ENCODE measurements at places on chromosomes 1 and 21.

GRCh38 chr1:77265180-77265579, 16.6 kb upstream of the AK5 start:
- DNase-seq: no peak

- no peak for DNase-seq
These were observed 146.0 kb downstream of the PLA2G4A start for GRCh38 chr1:186974774-186975181.

- DNase-seq: no peak
These were observed 50.8 kb downstream of the CRP start for GRCh38 chr1:159663552-159663951.

GRCh38 chr1:160353223-160353622, 10.0 kb downstream of the NCSTN start:
- no peak for DNase-seq

DNA sequence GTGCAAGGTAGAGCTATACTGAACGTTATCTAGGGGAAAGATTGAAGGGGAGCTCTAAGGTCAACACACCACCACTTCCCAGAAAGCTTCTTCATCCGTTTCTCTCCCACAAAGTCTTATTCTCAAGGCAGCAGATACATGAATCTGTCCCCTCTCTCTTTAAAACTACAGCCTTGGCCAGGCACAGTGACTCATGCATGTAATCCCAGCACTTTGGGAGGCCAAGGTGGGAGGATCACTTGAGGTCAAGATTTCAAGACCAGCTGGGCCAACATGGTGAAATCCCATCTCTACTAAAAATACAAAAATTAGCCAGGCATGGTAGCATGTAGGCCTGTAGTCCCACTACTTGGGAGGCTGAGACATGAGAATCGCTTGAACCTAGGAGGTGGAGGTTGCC, 8.1 kb downstream of the CYP4X1 start:
- DNase-seq: no peak

DNA sequence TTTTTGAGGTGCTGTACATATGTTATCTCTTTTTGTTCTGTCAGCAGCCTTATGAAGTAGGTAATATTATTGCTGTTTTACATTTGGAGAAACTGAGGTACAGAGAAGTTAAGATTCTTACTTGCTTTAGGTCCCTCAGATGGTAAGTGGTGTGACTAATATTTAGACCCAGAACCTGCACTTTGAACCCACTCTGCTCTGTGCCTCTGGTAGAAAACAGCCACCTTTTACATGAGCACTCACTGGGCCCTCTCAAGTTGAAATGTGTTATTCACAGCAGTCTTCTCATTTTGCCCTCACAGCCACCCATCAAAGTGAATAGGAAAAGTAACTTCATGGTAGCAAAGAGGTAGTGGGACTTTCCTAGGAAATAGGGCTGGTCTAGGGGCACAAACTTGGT, 4.7 kb downstream of the NSUN4 start:
- no peak for DNase-seq

GRCh38 chr1:59971464-59971911, 44.9 kb upstream of the CYP2J2 start:
- peak; percentile 72 for DNase-seq

DNA sequence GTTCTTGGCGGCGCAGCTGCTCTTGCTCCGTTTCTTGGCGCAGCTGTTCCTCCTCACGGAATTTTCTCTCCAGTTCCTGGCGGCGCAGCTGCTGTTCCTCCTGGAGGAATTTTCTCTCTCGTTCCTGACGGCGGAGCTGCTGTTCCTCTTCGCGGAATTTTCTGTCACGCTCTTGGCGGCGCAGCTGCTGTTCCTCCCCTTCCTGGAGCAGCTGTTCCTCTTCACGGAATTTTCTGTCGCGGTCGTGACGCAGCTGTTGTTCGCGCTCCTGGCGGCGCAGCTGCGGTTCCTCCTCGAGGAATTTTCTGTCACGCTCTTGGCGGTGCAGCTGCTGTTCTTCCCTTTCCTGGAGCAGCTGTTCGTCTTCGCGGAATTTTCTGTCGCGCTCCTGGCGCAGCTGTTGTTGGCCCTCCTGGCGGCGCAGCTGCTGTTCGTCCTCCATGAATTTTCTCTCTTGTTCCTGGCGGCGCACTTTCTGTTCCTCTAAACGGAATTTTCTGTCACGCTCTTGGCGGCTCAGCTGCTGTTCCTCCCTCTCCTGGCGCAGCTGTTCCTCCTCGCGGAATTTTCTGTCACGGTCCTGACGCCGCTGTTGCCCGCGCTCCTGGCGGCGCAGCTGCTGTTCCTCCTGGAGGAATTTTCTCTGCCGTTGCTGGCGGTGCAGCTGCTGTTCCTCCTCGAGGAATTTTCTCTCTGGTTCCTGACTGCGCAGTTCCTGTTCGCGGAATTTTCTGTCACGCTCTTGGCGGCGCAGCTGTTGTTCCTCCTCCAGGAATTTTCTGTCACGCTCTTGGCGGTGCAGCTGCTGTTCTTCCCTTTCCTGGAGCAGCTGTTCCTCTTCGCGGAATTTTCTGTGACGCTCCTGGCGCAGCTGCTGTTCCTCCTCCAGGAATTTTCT, 7.0 kb downstream of the TCHH start:
- DNase-seq: no peak

DNA sequence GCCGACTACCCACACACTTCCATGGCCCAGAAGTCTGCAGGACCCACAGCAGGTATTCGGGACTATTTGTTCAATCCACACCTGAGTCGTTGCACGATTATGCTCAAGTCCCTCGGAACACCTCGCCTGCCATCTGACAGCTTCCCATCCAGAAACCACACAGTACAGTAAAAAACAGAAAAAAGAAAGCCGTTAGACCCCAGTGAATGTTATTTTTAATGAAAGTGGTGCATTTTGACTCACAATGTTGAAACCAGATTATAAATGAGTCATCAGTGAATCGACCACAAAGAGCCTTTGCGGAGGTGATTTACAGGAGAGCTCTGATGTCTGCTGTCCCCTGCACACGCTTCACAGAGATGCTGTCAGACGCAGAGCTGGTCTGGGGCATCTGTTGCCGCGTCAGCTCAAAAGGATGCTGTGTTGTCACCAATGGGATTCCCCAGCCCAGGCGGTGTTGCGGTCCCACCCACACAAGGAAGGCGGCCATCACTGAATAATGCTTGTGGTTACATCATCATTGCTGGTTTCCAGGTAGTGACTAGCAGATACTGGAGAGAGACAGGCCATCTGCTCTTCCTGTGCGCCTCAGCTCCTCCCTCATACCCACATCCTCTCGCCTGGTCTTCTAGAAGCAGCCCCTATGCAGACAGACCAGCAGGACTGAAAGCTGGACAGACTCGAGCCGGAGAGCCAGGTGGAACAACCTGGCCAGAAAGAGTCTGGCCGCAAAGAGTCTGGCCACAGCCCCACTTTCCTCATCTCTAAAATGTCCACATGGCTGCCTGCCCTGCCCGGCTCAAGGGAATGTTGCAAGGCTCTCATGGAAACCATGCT, 116.8 kb downstream of the TOMM20 start:
- no peak for DNase-seq

DNA sequence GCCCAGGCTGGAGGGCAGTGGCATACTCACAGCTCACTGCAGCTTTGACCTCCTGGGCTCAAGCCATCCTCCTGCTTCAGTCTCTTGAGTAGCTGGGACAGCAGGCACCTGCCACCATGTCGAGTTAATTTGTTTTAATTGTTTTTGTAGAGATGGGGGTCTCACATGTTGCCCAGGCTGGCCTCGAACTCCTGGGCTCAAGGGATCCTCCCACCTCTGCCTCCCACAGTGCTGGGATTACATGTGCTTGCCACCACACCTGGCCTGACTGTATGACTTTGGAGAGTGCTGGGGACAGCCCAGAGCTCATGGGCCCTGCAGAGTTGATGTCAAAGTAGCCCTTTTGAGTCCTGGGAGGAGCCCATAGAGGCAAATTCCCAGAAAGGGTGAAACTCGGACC, 1.8 kb downstream of the OBSCN start:
- no peak for DNase-seq

GRCh38 chr1:97849345-97850340, 71.2 kb downstream of the DPYD start:
- DNase-seq: no peak

GRCh38 chr1:245207056-245207638, 52.4 kb downstream of the KIF26B start:
- no peak for DNase-seq

DNA sequence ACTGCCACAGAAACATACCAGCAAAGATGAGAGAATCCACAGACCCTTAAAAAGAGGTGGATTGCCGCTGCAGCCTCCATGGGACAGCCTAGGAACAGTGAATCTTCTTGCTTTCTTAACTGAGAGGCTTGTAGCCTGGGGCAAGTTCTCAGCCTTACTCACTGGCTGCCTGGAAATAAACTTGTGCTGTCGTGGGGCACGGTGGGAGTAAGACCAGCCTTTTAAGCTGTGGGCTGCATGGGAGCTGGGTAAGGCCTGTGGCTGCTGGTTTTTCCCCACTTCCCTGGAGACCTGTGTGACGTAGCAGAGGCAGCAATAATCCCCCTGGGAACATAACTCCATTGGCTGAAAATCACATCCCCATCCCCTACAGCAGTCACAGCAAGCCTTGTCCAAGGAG, 30.8 kb downstream of the CD2 start:
- no peak for DNase-seq

- no peak for DNase-seq
These were observed 168.1 kb upstream of the SNX7 start for GRCh38 chr1:98493469-98493868.

DNA sequence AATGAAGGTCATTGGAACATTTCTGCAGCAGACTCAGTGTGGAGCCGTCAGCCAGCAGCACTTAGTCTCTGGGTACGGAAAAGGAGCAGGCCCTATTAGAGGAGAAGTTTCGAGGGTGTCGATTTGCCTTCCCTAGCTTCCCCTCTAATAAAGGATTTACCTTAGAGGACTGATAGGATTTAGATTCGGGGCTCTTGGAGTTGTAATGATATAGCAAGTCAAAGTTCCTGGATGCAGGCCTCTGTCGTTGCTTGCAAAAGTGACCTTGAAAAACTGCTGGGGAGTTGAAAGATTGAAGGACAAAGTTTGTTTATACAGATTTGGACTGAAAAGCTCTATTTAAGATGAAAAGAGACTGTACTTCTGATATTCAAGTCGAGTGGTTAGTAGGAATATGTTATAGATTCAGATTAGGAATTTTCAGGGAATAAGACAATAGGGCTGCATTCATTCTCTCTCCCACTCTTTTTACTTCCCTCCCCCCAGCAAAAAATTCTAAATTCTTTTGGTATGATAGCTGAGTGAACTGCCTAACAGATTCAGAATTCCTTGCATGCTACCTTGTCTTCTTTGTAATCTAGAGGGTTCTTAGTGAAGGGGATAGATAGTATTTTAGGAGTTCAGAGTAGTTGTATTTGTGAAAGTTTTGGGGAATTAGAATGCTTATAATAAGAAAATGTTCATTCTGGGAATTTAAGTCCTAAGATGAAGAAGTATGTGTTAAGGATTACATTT, 19.2 kb downstream of the NFYC start:
- no peak for DNase-seq

- DNase-seq: no peak
These were observed 105.1 kb downstream of the LRIG2 start for GRCh38 chr1:113178106-113178505.

GRCh38 chr1:212107481-212107880, 71.9 kb downstream of the DTL start:
- no peak for DNase-seq

GRCh38 chr1:28136922-28137613, 39.4 kb downstream of the PTAFR start:
- DNase-seq: no peak

- DNase-seq: peak; percentile 82
These were observed at the start of gene INKA2 for GRCh38 chr1:111739194-111739924. Gene INKA2 (minus strand): TSS chr1:111739395. CDS start chr1:111739242, 153 bp downstream.

GRCh38 chr1:59125154-59125553, 171.7 kb upstream of the FGGY start:
- DNase-seq: no peak

GRCh38 chr1:215730600-215730999, 163.5 kb downstream of the KCTD3 start:
- no peak for DNase-seq

DNA sequence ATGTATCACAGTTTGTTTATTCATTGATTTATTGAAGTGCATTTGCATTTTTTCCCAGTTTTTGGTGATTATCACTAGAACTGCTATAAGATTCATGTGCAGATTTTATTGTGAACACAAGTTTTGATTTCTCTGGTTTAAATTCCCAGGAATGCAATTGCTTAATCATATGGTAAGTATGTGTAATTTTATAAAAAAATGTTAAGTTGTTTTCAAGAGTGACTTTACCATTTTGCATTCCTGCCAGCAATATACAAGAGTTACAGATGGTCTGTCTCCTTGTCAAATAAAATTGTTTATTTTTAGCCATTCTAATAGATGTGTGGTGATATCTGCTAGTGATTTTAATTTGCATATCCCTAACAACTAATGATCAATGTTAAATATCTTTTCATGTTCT, 127.3 kb upstream of the APP start:
- no peak for DNase-seq

DNA sequence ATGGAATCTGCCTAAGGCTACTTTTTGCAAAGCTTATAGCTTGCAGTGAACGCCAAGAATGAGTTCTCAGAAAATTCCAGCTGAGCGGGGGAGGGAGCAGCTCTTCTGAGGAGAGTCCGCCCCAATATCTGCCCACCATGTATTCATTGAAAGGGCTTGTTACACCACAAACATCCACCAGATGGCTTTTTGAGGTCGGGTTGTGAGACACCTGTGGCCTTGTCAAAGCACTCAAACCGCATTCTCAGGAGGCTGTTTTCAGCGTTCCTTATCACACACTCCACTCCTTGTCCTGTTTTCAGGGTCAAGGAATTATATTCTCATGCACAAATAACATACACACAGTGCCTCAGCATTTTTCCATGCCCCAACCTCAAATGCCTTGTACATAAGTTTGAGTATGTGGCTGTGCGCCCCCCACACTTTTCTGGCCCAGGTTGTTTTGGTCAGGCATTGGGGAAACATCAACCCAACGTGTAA, 3.9 kb upstream of the C4BPB start:
- DNase-seq: peak; percentile 24

DNA sequence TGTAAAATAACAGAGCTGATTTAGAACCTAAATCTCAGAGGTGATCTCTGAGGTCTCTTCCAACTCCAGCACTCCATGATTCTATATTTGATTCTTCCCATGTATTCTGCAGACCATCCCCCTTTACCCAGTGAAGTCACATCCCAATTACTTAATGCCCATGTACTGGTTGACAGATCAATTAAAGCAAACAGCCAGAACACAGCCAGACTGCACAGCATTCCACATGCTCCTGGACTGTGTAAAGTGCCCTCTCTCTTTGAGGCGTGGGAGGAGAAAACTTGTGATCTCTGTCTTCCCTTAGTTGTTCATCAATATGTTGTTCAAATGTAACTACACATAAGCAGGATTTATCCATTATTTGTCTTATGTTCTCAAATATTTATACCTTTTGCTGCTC, 18.1 kb downstream of the NOS1AP start:
- DNase-seq: no peak

GRCh38 chr1:158248118-158248517, 6.1 kb upstream of the CD1A start:
- no peak for DNase-seq

GRCh38 chr1:193681422-193681821, 495.0 kb upstream of the B3GALT2 start:
- DNase-seq: no peak
